NCI-H1694 (cell line): ENCODE measurements at places on chromosomes 6 and 20.
A peak's percentile ranks its signal among the peaks of the same experiment; 100 is the strongest.

GRCh38 chr6:2826131-2826530 lies 15.5 kb downstream of the SERPINB1 start:
- DNase-seq = no peak

DNA sequence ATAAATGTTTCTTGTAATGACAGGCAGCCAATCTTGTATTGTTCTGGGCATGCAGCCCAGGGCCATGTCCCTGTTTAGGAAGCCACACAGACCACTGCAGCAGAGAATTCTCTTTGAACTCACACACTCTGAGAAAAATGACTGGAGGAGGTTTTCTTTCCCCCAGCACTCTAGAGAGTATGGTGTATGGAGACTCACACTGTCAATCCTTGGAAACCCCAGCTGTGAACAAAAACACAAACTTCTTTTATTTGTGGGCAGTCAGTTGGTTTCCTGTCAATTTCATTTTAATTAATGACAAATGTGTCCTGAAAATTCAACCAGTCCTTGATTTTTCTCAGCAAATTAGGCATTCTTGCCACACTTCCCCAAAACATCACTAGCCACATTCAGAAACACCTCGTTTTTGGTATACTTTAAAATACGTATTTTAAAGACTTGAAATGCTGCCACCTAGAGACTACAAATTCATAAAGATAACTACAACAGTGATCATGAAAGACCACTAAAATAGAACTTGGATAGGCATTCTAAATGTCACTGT lies 52.9 kb upstream of the UFL1 start:
- DNase-seq = peak; percentile 27

DNA sequence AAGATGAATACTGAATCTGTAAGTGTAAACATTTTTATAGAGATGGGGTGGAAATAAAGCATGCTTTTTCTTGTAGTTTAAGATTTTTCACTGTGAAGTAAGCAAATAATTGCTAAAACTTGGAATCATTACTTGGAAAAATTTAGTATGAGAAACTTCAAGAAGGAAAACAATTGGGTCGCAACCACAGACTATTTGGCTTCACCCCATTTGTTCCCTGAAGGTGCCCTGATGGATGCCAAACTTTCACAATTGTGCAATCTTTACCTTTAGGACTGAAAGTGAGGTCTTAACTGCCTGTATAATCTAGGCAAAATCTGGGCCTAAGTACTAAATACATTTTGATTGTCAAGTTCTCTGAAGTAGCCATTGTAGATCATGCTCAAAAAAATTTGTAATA lies 330.1 kb downstream of the HDGFL1 start:
- no peak for DNase-seq

GRCh38 chr6:2109796-2110195 lies 135.6 kb downstream of the GMDS start:
- DNase-seq = no peak

GRCh38 chr6:116003668-116004067 lies 57.0 kb downstream of the FRK start:
- DNase-seq = no peak

DNA sequence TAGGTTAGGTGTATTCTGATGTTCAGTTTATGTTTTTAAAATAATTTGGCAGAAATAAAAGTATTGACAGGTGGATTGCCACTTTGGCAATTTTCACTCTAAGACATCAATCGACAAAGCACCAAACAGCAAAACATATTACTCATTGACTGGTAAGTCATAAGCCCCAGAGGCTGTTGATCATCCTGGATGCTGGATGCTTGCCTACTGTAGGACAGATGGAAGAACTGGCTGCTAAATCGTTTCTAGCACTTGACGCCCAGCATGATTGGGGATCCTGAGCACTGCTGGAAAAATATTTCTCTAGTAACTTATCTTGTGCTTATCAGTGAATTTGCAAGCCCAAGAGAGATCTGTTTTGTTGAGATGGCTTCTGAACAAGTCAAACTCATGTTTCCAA lies 1001.9 kb upstream of the FLRT3 start:
- DNase-seq = peak; percentile 92

DNA sequence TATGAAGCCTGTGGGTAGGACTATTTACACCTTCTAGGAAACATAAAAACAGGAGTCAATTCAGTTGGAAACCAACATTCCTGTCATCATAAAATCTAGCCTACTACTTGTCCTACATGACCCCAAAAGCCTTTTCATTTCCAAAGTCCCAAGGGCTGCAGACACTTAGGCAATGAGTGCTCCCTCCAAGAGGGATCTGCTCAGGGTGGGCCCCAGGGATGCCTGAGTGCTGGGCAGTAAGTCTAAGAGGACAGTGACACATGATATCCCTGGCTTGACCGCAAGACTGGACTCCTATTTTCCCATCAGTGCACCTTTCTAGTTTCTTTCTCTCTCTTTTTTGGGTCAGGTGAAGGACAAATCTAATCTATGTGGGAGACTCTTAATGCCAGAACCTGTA lies 1101.3 kb downstream of the GRIK2 start:
- no peak for DNase-seq

DNA sequence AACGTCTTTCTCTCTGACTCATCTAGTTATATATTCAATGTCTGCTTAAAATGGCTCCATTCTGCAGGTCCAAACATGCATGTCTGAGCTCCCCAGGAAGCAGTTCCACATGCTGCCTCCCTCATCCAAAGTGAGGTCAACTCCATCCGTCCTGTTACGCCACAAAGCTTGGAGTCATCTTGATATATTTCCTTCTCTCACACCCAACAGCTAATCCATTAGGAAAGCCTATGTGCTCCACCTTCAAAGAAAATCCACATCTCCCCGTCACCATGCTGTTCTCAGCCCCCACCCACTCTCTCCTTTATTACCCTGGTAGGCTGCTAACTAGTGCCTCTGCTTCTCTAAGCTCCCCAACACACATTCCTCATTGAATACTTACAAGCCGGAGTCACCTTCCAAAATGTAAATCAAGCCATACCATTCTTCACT lies 130.2 kb upstream of the SYNDIG1 start:
- no peak for DNase-seq

DNA sequence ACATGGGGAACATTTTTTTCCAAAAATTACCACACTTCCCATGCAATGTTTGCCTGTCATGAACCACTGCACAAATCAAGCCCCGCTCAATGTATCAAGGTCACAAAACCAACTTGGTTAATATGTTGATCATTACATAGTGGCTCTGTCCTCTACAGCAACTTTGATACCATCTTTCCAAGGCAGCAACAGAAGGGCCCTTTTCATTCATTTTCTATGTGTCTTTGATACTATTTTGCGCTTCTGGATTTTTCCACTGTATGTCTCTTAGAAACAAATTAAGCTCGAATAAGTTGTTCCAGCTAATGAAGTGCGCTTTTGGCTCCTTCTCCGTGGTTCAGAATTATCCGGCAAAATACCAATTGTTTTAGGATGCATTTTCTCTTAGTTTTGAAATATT lies 1.5 kb downstream of the ZHX3 start:
- no peak for DNase-seq

DNA sequence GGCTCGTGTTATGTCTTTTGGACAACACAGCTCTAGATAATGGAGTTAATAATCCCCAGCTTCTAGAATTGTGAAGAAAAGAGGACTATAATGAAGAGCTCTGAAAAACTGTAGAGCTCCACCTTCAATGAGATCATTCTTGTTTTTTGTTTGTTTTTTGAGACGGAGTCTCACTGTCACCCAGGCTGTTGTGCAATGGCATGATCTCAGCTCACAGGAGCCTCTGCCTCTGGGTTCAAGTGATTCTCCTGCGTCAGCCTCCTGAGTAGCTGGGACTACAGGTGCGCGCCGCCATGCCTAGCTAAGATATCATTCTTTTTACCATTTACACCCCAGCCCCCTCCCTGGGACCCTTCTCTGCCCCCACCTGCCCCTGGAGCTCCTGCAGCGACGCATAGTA lies 36.6 kb downstream of the ERGIC3 start:
- DNase-seq = no peak
